Activated naive CD8-positive, alpha-beta T cell treated with anti-CD3 and anti-CD28 coated beads, Interleukin-2, amount 50 U/mL, for 24 hours (primary cell): ENCODE measurements at places on chromosomes 7 and 10.

GRCh38 chr10:10897400-10897799, 120.3 kb upstream of the CELF2 start:
- no peak for DNase-seq

DNA sequence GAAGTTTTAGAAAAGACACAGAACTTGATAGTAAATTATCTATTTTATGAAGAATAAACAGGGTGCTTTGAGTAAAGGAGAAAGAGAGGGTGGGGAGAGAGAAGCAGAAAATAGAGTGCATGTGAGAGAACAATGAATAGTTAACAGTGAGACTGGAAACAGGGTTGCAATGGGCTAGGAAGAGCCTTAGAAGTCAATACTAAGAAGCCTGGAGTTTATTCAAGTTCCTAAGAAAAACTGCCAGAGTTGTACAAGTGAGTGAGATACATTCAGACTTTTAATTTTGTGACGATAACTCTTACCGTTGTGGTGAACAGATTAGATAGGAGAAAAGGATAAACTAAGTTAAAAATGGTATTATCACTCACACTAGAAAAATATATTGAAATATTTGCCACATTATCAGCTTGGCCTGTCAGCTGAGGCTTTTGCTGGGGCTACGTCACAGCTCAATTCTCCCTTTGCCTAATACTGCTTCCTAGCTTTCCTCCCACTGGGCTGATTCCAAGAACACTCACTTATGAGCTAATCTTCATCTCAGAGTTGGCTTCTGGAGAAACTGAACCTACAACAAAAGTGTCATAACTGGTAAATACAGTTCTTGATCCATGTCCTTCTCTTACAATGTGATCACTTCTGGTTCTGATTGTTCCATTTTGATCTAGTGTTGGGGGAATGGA, 92.7 kb downstream of the SEMA3D start:
- no peak for DNase-seq

- DNase-seq, result no peak
Measured at GRCh38 chr10:100984672-100985177, 2.6 kb downstream of the MRPL43 start.

- no peak for DNase-seq
Measured at GRCh38 chr10:20065814-20066213, 249.6 kb downstream of the PLXDC2 start.

DNA sequence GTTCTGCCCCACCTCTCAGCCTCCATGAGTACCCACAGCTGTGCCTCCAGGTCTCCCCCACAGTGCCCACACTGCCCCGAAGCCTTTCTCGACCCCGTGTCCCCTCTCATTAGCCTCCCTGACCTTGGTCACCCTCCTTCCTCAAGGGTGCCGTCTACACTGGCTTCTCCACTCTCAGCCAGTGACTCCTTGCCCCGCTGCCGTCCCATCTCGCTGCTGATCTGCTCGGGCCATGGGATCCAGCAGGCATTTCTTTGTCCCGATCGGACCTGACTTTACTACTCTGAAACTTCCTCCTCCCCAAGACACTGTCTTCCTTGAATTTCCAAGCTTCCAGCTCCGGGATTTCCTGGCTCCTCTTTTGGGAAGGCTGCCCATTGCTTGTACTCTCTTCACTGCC, 31.3 kb downstream of the FKBP6 start:
- DNase-seq, result no peak

- no peak for DNase-seq
Measured at GRCh38 chr10:93224005-93224779, 150.5 kb downstream of the CYP26A1 start.

DNA sequence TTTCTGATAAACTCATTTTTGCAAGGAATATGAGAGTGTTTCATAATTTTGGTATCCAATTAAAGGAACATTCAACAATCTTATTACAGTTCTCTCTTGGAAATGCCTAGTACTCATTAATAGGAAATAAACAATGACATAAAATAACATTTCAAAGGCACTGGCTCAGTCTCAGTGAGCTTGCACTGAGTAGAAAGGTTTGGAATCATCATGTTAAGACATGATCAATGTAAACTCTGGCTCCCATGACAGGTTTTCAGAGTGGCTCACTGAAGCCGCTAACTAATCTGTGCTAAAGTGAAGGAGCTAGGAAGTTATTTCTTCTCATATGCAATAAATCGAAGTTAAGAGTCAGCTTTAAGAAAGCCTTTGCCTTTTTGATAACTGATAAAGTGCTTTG, 203.3 kb upstream of the HGF start:
- no peak for DNase-seq

DNA sequence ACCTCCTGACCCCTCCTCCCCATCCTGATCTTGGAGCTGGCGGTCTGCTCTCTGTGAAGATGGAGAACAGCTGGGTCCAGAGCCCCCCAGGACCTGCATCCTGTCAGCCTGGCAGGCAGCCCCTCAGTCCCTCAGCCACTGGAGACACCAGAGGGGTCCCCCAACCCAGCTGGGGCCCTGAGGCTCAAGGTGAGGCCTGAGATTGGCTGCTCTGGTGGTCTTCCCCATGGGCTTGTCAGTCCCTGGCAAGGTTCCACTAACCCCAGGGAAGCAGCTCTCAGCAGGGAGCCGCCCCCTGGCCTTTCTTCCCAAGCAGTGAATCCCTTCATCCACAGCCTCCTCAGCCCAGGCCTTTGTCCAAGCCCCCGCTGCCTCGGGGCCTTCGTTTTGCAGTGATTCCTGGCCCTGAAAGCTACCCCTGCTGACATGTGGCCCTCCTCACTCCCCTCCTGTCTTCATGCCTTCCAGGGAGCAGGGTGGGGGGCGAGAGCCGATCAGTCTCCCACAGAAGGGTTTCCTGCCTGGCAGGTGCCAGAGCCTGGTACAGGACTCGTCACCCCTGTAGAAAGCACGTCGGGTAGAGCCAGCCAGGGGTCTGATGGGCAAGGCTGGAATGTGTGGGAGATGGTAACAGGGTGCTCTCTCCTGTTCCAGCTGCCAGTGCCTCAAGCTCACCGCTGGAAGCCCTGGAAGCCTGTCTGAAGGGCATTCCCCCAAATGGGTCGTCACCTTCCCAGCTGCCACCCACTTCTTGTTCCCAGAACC, 48.5 kb downstream of the ZNF467 start:
- no peak for DNase-seq

DNA sequence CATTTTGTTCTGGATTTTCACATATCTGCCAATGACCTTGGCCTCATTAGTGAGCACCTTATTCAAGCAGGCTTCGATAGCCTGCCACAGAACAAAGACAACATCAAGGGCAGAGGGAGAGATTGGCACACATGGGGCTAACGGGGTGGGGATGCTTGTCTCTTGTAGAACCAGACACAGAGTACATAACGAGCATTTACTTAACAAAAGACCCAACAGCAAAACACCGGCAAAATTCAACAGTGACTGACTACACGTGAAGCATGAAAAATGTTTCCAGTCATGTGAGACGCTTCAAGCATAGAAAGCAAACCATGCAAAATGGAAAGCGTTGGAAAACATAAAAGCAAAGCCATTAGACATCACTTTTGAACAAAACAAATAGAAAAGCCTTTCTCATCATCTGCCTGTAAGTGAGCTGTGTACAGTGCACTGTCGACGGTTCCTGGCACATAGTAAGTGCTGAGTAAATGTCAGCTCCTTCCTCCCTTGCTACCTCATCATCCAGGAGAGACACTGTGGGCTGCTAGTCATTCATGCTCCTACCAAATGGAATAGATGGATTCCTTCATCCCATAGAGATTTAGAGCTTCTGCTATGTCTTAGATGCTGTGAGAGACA, 134.4 kb upstream of the AGK start:
- DNase-seq, result no peak

DNA sequence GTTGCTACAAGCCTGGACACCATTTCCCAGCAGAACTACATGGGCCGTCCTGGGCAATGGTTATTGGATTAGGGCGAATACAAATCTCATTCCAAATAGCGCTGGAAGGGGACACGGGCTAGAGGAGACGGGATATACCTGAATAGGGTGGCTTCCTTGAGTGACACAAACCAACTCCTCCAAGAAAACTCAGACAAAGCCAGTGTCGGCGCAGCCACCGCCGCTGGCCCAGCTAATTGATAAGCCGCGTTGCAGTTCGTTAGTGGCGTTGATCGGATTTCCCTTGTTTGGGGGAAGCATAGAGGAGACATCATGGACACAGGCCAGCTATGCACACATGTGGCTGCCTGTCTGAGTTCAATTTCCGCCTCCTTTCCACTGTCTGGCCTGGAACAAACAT, 55.7 kb downstream of the EBF3 start:
- DNase-seq, result no peak

GRCh38 chr7:74179935-74180604, 5.9 kb downstream of the EIF4H start:
- no peak for DNase-seq

DNA sequence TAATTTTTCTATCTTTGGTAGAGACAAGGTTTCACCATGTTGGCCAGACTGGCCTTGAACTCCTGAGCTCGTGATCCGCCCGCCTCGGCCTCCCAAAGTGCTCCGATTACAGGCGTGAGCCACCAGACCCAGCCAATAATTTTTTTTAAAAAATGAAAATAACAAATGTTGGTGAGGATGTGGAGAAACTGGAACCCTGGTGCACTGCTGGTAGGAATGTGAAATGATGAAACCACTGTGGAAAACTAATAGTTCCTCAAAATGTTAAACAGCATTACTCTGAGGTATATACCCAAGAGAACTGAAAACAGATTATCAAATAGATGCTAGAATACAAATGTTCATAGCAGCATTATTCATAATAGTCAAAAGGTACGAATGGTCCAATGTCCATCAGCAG, 23.0 kb upstream of the YWHAG start:
- DNase-seq, result no peak

DNA sequence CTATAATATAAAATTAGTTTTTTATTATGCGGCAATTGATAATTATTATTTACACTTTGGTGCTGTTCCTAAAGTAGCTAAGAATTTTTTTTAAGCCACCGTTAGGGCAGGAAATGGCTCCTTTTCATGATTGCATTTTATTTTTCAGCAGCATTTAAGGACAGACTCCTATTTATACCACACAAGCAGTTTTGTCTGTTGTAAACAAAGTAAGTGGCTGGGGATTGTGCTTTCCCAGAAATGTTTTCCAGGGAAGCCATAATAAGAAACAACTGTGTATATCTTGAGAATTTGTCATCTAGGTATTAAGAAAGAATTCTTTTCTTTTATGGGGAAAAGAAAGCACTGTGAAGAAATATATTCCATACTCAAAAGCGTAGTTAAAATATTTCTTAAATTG, 232.0 kb downstream of the VTI1A start:
- no peak for DNase-seq

GRCh38 chr7:81721437-81721836, 48.4 kb downstream of the HGF start:
- no peak for DNase-seq

GRCh38 chr10:290026-290725, 154.9 kb downstream of the ZMYND11 start:
- DNase-seq, result no peak

GRCh38 chr7:95373323-95373722, 22.9 kb downstream of the PON3 start:
- DNase-seq, result no peak

DNA sequence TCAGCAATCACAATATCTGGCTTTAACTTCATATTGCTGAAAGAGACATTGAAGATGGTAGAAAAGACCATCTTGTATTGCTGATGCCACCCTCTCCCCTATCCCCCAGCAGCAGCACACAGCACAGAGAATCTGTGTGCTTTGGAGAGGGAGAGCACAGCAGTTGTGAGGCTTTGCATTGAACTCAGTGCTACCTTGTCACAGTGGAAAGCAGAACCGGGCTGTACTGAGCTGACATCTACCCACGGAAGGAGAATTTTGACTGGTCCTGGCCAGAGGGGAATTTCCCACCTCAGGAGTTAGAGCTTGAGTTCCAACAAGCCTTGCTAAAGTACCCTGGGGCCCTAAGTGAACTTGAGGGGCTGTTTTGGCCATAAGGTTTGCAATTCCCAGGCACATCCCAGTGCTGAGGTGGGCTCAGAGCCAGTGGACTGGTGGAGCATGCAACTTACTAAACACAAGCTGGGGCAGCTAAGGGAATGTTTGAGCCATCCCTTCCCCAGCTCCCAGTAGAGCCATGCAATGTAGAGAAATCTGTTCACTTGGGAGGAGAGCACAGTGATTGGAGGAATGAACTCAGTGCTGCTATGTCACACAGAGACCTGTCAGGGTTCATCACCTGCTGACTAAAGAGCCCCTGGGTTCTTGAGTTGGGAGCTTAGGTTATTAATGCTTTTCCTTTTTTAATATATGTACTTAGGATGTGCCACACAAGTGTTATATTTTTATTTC, 62.1 kb downstream of the OR13A1 start:
- no peak for DNase-seq

GRCh38 chr10:48400129-48400849, 93.8 kb downstream of the MAPK8 start:
- no peak for DNase-seq

GRCh38 chr7:36819639-36820038, 95.3 kb upstream of the AOAH start:
- no peak for DNase-seq

- no peak for DNase-seq
Measured at GRCh38 chr10:125756853-125757487, 18.7 kb downstream of the MMP21 start.

GRCh38 chr10:77431209-77431611, 206.4 kb downstream of the KCNMA1 start:
- DNase-seq, result no peak
